ENCODE measurements at places on chromosomes 6 and 20.

DNA sequence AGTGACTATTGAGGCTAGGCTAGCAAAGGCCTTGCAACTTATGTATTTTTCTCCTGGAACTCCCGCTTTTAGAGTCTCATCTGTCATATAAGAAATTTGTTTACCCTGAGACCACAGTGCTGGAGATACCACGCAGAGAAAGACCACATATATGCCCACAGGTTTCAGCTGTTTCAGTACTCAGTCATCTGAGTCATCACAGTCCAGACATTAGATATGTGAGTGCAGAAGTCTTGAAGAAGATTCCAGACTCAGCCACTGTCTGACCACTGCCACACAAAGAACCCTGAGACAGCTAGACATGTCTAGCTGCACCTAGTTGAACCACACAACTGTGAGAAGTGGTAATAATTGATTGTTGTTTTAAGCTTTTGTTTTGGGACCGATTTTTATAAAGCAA is 648.3 kb downstream of the EPM2A start:
- DNase-seq, result no peak

GRCh38 chr6:43038727-43039126 is 14.9 kb downstream of the CUL7 start:
- no peak for DNase-seq

DNA sequence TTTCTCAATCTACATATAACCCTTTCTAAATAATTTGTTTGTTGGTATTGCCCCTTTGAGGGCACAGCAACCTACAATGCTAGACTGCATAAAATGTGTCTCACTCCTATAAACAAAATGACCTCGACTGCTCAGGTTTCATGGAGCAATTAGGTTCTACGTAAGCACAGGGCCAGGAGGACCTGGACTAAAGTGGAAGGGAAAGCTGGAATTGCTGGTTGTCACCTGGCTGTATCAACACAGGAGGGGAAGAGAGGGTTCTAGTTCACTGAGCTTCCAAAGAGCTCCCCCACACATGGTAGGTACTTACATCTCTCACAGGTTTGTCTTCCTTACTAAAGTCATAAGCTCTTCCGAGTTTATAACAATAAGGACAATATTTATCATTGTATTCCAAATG is 51.0 kb downstream of the NCOA6 start:
- DNase-seq, result no peak

- no peak for DNase-seq
These were observed 4.7 kb downstream of the CDS2 start for GRCh38 chr20:5131502-5131901.

DNA sequence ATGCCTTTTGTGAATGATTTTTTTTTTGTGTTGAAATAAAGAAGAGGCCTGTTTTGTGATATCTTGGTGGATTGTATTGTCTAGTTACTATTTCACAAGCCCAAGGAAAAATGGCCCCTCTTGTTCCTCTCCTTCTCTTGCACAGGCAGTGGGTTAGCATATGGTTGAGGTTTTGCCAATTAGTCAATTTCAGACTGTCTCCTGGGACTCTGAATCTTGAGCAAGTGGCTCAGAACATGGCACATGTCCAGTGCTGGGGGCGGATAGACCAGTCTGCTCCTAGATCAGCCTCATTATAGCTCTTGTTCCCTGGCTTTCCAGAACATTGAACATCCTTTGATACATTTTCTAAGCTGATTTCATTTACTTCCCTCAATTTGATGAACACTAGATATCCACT is 589.2 kb downstream of the PHF3 start:
- no peak for DNase-seq

- no peak for DNase-seq
These were observed 14.3 kb downstream of the ZNF451 start for GRCh38 chr6:57104336-57104735.

DNA sequence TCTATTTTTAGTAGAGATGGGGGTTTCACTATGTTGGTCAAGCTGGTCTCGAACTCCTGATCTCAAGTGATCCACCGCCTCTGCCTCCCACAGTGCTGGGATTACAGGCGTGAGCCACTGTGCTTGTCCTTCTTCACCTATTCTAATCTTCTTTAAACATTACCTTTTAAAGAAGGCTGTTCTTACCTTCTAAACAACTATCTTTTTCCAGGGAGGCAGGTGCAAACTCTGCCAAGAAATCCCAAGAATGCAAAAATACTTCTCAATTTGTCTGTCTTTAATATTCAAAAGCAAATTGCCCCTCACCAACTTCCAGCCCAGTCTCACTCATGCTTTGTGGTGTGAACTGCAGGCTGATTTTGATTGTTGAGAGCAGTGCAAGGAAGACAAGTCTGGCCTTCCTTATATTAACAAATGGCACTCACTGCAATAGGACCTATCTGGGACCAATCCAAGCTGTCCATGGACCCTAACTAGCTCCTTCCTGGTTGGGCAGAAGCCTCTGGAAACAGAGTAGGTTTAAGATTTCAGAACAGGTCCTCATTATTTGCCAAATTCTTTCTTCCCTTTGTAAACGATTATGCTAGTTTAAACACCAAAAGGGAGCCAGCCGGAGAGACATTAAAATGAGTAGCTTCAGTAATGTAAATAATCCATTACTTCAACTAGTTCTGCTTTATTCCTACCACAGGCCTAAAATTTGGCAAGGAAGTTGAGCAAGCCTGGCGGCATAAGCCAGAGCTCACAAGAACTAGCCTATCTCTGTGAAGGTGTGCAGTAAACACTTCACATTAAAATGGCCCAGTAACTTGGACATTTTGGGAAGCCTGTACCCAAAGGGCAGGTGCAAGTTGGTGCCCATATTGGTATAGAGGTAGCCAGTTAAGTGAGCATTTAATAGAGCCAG is 1.6 kb downstream of the SCAND1 start:
- no peak for DNase-seq

DNA sequence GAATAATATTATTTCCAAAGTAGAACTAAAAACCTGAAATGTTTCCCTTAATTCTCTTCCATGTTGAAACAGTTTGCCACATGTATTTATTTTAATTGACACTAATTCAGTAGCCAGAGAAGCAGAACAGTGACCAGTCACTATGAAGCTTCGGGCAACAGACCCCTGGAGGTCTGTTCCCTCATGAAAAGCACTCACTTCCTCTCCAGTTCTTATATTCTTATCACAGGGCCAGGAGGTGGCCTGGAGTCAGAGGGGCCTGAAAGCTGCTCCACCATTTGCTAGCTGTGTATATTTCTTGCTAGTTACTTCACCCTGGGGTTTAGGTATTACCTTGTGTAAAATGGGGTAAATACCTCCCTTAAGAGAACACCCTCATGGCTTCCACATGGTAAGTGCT is 49.1 kb downstream of the MAP7 start:
- DNase-seq, result no peak

- peak; percentile 10 for DNase-seq
These were observed 60.1 kb upstream of the LRRC1 start for GRCh38 chr6:53734473-53735299.

GRCh38 chr6:43992126-43992663 is 135.1 kb downstream of the MRPL14 start:
- no peak for DNase-seq

DNA sequence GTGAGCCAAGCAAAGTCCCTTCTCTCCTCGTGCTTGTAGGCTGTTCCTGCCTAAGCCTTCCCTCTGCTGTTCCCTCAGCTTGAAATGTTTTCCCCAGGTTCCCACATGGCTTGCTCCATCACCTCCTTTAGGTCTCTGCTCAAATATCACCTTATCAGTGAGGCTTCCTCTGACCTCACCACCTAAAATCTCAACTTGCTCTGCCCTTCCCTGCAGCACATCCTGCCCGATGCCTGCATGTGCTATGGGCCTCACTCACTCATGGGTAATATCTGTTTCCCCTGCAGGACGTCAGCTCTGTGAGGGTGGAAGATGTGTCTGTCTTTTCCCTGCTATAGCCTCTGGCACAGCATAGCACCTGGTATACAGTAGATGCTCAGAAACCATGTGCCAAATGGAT is 29.9 kb upstream of the FKBP1A start:
- no peak for DNase-seq

GRCh38 chr6:6705061-6705425 is 116.5 kb downstream of the LY86 start:
- DNase-seq, result no peak

DNA sequence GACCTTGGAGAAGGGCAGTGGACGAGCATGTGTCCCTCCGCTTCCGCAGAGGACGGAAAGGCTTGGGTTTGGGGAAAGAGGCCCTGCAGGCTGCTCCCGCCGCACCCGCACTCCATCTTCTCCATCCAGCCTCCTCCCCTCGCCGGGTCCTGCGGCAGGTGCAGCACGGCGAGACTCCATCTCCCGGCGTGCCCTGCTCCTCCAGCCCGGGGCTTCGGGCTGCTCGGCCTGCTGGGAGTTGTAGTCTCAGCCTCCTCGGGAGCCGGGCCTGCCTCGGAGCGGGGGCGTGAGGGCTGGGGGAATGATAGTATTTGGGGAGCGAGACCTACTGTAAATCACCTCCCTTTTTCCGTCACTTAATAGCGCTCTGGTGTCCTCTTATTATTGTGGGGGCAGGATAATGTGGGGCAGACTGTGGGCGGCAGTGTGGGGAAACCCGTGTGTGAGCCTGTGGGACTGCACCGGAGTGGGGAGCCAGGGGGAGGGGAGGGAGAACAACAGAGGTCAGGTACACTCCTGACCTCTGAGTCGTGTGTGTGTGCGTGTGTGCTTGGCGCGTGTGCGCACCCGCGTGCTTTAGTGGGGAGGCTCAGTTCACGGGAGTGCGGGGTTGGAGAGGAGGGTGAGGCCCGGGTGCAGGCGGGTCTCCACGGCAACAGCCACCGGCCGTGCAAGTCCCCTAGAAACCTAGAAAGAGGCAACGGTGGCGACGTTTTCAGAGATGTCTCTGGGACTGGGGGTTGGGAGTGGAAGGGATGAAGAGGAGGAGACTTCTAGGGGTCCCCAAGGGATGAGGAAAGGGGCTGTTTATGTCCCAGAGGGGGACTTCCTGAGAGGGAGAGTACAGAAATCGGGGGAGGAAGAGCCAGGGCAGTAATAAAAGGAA is 4.1 kb downstream of the TTBK1 start:
- DNase-seq, result peak; percentile 70

DNA sequence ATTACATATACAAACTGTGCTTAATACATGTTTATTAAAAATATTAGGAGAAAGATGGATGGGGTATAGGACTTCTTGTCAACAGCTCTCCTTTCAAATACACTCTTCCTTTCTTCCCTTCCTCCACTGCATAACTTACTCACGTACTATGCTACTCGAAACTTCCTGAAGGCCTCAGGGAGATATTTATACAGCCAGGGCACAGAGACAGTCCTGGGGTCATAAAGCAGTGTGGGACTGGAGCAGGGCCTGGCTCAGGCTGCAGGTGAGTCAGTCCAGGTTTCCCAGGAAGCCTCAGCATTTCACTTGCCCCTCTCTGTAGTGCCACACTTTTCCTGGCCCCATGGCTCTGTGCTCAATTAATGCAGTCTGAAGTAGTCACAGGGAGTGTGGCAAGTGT is 157.0 kb downstream of the UBE3D start:
- DNase-seq, result no peak

- no peak for DNase-seq
These were observed 199.2 kb upstream of the CDH4 start for GRCh38 chr20:61052776-61053442.

- DNase-seq, result no peak
These were observed 187.8 kb downstream of the OGFRL1 start for GRCh38 chr6:71476371-71476770.

GRCh38 chr20:21490105-21490504 is 23.8 kb downstream of the NKX2-2 start:
- no peak for DNase-seq

DNA sequence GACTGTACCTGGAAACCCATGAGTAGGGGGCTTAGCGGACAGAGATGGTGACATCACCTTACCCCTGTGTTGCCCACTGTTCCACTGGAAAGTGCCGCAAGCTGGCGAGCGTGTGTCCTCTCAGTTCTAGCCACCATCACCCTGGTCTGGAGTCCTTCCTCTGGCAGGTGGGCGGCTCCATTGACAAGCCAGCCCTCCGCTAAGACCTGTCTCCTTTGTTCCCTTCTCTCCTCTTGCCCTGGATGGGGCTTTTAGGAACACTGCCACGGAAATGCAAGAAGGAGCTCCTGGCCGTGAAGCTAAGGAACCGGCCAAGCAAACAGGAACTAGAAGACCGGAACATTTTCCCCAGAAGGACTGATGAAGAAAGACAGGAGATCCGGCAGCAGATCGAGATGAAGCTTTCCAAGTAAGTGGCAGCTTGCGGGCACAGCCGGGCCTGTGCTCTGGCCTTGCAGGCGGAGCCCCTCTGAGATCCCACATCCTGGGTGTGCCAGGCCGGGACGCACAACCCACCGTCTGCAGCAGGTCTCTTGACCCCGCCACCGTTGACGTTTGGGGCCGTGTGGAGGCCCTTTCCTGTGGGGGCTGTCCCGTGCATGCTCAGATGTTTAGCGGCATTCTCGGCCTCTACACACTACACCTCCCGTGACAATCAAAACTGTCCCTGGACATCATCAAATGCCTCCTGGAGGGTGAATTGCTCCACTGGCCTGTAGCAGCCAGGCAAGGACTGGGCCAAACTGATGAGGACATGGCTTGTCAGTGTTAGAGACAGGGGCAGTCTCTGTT is 127.5 kb downstream of the SYCP2 start:
- no peak for DNase-seq

- DNase-seq, result no peak
These were observed 54.6 kb upstream of the PKIB start for GRCh38 chr6:122555561-122555960.

DNA sequence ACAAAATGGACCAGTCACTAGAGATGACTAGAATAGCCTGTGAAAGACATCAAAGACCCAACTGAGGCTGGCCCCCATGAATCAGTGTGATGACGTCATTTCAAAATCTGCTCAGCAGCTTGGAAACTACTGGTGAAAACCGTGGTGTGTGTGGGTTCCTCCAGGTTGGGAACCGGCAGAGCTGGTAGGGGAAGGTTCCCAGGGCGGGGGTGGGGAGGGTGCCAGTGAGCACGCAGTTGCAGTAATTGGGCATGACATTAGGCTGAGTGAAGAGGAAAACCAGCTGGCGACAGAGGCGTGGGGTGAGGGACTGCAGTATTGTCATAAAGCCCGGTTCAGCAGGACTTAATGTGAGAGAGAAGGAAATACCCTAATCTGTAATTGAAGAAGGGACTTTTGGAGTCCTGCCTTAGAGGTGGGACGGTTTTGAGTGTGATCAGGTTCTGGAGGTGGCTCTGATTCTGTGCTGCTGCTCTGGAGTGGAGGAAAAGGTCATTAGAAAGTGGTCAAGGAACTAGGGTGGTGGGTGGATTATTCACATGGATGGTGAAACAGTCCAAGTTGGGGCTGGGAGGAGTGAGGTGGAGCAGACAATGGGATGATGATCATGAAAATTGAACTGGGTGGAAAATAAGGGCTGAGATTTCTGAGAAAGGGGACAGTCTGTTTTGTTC is 52.0 kb upstream of the MTHFD1L start:
- DNase-seq, result no peak

GRCh38 chr6:162532283-162533008 is 195.1 kb downstream of the PRKN start:
- no peak for DNase-seq

- DNase-seq, result no peak
These were observed 8.6 kb downstream of the MAN1A1 start for GRCh38 chr6:119340796-119341487.

- no peak for DNase-seq
These were observed 295.7 kb downstream of the PHACTR1 start for GRCh38 chr6:13012296-13012695.

All from NK-92 treated with Interleukin-12 subunit alpha and Interleukin-12 subunit beta, amount 100 ng/mL, for 24 hours (cell line).